ENCODE measurements at places on chromosomes 7 and 10.

DNA sequence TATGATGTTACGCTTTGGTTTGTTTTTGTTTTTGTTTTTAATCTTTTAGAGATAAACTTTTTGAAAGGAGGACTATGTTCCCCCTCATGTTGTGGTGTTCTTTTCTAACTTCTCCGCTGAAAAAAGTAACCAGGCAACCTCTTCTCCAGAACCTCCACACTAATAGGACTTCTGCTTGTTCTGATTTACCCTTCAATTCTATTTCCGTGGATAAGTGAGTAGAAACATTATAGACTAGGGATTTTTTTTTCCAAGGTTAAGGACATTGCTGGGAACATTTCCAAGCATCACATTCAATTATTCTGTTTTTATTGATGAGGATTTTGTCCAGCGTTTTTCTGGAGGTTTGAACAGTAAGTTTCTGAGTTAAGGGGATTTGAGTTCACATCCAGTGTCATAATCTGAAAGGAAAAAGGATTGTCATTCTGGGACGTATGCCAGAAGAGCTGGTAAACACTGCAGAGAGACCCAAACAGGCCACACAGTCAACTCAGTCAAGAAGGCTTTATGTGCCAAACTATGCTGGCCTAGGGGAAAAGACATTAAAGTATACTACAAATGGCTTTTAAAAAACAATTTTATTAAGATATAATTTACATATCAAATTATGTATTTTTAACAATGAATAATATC is 28.3 kb upstream of the RALA start:
- no peak for DNase-seq

- peak; percentile 59 for DNase-seq
Observed at GRCh38 chr7:151017953-151018420, 6.3 kb downstream of the ATG9B start.

- no peak for DNase-seq
Observed at GRCh38 chr10:58700591-58700990, 187.9 kb downstream of the BICC1 start.

DNA sequence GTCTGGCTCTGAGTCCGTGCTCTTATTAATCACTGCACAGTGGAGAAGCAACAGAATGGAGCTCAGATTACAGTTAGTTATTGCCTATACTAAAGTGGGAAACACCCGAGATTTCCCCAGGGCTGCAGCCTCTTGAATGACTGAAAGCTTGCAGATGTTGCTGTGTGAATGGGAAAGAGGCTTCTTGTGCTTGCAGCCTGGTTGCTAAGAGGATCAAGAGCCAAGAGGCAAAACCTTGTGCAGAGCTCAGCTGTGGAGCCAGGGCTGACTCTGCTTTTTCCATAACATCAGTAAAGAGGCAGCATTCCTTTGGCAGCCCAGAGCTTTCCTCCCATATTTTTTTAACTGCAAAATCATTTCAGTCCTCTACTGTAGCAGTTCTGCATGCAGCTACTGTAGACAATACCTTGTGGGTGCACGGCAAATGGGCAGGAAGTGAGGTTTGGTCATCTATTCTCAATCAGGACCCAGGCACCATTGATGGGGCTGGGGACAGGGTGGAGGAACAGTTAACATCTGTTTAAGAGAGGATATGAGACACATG is 86.5 kb downstream of the RALA start:
- DNase-seq, result no peak

DNA sequence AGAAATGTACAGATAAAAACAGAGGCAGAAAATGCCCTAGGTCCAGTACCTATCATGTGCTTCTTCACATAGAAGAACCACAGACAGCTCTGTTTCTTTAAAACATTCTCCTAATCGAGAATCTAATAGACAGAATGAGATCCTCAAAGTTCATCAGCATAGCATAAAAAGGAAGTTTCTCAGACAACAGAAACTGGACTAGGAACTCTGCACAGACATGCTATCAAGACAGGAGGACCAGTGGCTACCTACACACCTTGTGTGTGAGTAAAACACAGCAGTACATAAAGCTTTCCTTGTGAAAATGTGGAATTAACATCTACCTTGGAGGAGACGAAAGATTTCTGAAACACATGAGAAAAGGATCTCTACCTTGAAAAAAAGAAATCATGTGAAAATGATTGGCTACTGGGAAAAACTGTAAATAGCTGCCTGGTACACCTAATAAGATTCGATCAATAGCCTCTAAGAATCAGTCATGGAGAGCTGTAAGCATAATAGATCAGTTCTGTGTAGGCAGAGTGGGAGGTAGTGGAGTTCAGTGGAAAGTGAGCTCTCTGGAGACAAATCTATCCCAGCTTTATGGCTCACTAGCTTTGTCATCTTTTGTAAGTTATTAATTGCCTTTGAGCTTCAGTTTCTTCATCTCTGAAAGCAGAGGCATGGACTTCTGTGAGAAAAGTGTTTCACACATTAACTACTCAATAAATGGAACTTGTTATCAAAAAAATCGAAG is 26.7 kb downstream of the ELAPOR2 start:
- DNase-seq, result no peak

- DNase-seq, result no peak
Observed at GRCh38 chr10:73478636-73479035, 17.2 kb downstream of the PPP3CB start.

DNA sequence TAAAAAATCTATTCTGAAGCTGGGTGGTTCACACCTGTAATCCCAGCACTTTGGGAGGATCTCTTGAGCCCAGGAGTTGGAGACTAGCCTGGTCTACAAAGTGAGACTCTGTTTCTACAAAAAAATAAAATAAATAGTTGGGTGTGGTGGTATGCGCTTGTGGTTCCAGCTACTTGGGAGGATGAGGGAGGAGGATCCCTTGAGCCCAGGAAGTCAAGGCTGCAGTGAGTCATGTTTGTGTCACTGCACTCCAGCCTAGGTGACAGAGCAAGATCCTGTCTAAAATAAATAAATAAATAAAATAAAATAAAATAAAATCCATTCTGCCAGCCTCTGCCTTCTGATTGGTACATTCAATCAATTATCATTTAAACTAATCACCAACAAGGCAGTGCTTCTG is 17.5 kb downstream of the ZNF33A start:
- no peak for DNase-seq

DNA sequence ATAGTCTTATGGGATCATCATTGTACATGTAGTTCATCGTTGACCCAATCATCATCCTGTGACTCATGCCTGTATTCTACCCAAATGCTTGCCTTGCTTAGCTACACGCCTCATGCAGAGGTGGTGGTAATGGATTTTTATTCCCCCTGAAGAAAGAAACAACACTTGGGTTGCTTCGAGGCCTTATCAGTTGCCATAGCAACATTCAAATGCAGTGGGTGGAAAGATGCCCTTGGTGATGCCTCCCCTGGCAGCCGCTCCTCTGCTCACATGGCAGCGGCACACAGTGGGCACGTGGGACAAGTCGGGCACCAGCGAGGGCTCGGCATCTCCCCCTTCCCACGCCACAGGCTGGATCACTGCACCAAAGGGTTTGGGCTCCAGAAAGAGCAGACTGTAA is 54.0 kb upstream of the NMT2 start:
- DNase-seq, result no peak

- DNase-seq, result no peak
Observed at GRCh38 chr7:26466007-26466406, 174.3 kb downstream of the SNX10 start.

DNA sequence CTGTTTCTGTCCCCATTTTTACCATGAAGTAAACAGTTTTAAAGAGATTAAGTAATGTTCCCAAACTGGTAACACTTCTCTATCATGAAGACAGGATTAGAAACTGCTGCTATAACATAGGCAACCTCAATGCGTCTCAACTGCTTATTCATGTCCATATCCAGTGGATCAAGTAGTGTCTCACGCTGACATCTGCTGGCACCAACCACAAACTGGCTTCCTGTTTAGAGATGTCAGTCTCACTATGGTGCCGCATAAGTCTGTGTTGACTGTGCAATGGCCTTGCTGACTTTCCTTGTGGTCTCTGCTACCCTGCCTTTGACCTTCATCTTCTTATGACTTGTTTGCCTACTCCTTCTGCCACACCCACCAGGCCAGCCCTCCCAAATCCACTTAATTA is 369.6 kb upstream of the DPP6 start:
- DNase-seq, result no peak

DNA sequence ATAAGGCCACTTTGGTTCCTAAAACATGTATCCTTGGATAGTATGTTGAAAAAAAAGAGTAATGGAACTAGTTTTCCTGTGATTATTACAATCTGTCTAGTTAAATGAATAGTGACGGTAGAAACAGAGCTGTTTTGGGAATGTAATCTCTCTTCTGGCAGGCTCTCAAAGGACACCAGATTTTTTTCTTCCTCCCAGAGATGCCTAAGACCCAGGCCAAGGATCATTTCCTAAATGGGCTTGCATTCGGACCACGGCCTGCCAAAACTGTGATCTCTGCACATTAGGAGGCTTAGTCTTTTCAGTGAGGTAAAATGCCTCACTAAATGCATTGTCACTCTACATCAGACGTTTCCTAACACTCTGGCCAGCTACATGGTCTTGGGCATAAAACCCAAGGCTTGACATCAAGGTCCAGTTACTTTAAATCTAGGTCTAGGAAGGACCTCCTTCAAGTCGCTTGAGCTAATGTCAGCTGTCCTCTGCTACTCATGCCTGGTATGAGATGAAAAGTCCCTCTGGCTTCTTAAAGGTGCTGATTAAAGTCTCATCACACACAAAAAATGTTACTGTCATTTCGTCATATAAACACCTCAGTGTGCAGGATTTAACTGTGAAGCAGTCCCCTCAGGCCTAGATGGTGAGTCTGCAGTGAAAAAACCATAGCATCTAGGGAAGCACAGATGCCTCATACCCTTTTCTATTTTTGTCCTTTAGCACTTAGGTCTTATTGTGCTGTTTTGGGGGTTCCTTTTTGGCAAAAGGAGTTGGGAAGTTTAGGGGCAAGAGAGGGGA is 47.7 kb downstream of the DLD start:
- DNase-seq, result no peak

DNA sequence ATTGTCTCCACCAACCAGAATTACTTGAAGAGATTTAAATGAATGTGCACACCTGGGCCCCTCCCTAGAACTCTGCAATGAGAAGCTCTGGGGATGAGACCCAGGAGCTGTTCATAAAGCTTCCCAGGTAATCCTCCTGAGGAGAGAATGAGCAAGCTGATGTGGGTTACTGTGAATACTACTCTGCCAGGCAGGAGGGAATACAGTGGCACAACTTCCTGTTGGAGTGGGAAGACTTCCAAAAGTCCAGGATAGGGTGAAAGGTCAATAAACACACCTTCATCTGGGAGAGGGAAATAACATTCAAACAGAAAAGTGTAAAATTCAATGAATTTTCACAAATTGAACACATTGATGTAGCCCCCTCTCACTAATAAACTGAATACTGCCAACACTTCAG is 351.4 kb downstream of the ABCA13 start:
- no peak for DNase-seq

DNA sequence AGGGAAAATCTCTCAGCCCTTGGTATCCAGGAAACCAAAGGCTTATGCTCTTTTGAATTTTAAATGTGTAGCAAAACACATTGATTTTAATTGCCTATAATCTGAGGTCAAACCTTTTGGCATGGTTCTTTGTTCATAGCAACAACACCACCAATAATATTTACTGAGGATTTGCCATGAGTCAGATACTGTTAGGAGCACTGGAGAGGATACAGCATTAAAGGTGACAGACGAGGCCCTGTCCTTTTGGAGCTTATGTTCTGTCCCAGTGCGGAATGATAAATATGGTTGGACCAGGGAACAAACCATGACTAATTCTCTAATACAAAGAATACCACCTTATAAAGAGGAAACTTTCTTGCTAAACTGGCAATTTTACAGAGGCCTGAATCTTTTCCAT is 176.6 kb downstream of the CTNNA3 start:
- no peak for DNase-seq

DNA sequence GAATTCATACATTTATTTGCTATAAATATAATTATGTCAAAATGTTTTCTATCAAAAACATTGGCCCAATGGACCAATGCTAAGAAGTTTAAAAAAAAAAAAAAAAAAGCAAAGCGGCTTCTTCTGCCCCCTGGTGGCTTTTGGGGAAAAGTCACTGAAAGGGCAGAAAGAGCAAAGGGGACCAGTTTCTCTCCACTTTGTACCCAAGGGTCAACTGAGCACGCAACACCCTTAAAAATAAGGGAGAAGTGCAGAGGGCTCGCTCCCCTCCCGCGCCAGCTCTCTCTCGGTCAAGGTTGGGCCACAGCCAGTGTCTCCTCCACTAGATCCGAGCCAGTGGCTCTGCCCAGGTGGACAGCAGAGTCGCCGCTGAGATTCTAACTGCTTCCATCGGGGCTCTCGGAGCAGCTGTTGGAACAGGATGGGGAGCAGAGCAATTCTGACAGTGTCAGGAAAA is 136.4 kb upstream of the FGFR2 start:
- no peak for DNase-seq

DNA sequence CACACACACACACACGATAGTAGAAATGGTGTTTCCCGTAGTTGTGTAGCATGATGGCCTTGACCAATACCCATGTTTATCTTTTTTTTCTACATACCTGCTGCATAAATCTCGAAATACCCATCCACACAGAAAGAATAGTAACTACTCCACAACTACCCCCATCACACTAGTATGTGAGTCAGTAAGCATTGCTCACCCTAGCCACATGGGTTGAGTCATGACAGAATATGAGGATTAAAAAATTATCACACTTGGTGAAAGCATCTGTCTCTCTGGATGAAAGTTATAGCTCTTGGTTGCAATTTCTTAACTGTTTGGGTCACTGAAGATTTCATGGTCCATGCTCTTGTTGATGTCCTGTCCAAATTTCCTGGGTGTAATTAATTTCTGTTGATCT is 103.4 kb upstream of the MDFIC start:
- no peak for DNase-seq

- no peak for DNase-seq
Observed at GRCh38 chr7:26279405-26279804, 12.3 kb upstream of the SNX10 start.

DNA sequence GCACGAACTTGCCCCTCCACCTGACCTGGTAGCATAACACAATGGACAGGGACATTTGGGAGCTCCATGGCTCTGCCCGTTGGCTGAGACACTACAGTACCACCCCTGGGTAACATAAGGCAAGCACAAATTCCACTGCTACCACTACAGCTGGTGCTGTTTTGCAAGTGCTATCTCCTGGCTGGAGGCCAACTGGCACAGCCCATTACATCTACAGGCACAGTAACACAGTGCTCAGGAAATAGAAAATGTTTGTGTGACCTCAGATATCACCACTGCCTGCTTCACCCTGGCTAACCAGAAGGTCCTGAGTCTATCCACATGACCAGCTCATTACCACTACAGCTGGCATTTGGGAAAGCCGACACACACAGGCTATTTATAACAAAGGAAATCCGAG is 631.1 kb upstream of the MBL2 start:
- DNase-seq, result no peak

DNA sequence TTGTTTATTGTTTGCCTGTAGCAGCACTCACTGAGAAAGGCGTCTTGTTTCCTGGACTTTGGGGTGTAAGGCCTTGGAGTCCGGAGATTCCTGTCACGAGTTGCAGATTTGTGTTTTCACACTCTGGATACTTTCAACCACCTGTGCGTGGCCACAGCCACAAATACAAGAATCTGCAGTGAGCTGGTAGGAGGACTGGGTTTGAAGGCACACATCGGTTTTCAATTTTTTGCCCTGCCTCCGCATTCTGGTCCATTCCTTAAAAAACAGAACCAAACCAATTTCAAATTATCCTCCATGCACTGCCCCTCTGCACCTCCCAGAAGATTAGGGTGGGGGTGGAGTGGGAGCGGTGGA is 619 bp downstream of the EXOC4 start:
- DNase-seq, result no peak
